ENCODE measurements at places on chromosomes 16 and 17.

DNA sequence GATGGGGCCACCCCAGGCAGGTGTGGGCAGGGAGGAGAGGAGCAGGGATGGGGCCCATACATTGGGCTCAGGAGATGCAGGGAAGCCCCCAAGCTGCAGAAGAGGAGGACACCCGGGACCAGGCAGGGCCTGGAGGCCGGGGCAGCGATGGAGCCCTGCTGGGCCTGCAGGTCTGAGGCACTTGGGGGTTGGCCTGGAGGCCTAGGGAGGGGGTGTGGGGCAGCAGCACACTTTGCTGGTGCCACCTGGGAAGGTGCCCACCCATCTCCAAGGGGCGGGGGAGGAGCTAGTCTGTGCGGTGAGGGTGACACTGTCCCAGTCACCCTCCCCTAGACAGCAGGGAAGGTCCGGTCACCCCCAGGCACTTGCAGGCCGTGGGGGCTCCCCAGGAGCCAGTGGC, 6.4 kb upstream of the CCDC57 start:
- DNase-seq = no peak

DNA sequence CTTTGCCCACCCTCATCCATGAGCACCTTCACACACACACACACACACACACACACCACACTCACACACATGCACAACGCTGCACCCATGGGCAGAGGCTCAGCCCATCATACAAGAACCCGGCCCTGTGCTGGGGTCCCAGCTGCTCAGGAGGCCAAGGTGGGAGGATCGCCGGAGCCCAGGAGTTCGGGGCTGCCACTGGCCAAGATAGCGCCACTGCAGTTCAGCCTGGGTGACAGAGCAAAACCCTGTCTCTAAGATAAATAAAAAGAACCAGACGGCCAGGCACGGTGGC, 3.4 kb upstream of the FSCN2 start:
- DNase-seq = no peak

DNA sequence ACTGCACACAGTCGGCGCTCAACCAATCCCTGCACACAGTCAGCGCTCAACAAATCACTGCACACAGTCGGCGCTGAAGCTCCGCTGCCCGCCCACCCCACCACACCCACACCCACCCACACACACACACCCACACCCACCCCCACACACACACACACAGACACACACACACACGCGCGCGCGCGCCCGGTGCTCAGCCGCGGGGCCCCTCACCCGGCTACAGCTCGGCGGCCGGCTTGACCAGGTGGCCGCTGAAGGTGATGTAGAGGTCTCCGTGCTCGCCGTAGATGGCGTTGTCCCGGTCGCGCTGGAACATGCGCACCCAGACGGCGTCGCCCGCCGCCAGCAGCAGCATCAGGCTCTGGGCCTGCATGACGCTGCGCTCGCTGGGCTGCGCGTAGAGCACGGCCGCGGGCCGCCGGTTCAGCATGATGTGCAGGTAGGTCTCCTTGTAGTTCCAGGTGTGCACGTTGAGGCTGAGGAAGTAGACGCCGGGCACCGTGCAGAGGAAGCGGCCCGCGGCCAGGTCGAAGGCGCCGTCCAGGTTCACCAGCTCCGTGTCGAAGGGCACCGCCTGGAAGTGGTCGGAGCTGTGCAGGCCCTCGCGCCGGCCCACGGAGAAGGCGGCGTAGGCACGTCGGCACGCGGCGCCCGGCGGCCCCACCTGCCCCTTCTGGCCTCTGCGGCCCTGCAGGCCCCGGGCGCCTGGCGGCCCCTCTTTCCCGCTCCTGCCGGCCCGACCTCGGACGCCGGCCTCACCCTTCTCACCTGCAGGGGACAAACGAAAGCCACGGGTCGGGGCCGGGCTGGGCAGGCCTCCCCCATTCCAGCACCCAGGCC, 2.5 kb downstream of the C1QTNF8 start:
- DNase-seq = no peak

- no peak for DNase-seq
Measured at GRCh38 chr16:67528222-67528869, at the start of gene RIPOR1. RIPOR1 (plus strand) TSS chr16:67528829; CDS start chr16:67538447, 9,618 bp downstream.

GRCh38 chr16:4795181-4795827, at the start of gene SMIM22:
SMIM22 (plus strand) TSS chr16:4795369; CDS start chr16:4795735, 366 bp downstream.
- DNase-seq = no peak

- DNase-seq = no peak
Measured at GRCh38 chr17:64750891-64751677, 89.0 kb upstream of the SMURF2 start.

GRCh38 chr17:51613255-51613654, 352.9 kb downstream of the UTP18 start:
- DNase-seq = no peak

- DNase-seq = no peak
Measured at GRCh38 chr17:69948406-69948805, 126.6 kb upstream of the KCNJ16 start.

GRCh38 chr17:2777242-2777867, 18.9 kb upstream of the RAP1GAP2 start:
- no peak for DNase-seq

GRCh38 chr17:57461082-57461481, 204.8 kb downstream of the MSI2 start:
- DNase-seq = no peak

DNA sequence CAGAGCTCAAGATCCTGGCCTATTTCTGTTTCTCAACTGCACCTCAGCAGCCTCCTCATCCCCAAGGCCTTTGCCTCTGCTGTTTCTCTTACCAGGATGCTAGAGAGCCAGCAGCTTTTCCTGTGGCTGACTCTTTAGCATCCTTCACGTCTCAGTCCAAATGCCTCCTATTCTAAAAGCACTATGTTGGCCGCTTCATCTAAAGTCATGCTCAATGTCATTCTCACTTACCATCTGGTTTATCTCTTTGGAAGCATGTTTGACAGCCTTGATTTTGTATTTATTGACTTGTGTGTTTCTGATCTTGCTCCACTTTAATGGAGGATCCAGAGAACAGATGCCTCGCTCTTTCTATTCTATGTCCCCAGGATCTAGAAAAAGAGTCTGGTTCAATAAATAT, 351.8 kb upstream of the CDH11 start:
- no peak for DNase-seq

GRCh38 chr17:77733576-77734296, 224.8 kb upstream of the TNRC6C start:
- no peak for DNase-seq

GRCh38 chr16:87849419-87850008, 19.8 kb downstream of the SLC7A5 start:
- DNase-seq = no peak

GRCh38 chr16:84091460-84091859, 25.3 kb downstream of the MBTPS1 start:
- no peak for DNase-seq

- DNase-seq = no peak
Measured at GRCh38 chr17:78598013-78598471, 20.8 kb upstream of the DNAH17 start.

GRCh38 chr16:67464565-67464964, 16.4 kb downstream of the ATP6V0D1 start:
- no peak for DNase-seq

GRCh38 chr16:78199325-78200022, 100.0 kb downstream of the WWOX start:
- DNase-seq = no peak

GRCh38 chr16:74026373-74027281, 270.0 kb upstream of the PSMD7 start:
- DNase-seq = no peak

DNA sequence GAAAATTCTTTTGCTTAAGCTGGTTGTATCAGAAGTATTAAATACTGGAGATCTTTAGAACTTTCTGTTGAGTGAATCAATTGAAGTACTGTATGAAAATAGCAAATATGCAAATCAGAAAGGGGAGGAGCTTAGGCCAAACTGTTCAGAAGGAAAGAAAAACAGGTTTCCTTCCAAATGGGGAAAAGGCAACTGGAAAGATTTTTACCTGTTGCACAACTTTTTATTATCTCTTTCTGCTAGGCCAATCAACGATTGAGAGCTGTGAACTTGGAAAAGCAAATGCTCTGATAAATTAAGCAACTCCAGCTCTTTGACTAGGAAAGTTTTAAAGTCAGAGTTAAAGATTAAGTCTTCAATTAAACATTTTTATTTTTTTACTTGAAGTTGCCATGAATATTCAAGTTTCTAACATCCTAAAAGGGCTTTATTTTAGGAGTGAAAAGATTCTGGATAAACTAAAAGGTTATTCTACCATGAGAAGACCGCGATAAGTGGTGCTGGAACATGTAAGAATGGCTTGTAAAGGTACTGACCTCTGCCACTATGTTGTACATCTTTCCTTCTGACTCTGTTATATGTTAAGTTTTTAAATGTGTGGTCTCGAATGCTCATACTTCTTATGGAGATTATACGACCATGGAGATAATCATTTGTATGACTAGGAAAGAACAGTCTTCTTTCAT, 16.5 kb downstream of the DCUN1D3 start:
- DNase-seq = no peak

GRCh38 chr17:77083531-77083930, 57.2 kb upstream of the SEC14L1 start:
- DNase-seq = no peak

DNA sequence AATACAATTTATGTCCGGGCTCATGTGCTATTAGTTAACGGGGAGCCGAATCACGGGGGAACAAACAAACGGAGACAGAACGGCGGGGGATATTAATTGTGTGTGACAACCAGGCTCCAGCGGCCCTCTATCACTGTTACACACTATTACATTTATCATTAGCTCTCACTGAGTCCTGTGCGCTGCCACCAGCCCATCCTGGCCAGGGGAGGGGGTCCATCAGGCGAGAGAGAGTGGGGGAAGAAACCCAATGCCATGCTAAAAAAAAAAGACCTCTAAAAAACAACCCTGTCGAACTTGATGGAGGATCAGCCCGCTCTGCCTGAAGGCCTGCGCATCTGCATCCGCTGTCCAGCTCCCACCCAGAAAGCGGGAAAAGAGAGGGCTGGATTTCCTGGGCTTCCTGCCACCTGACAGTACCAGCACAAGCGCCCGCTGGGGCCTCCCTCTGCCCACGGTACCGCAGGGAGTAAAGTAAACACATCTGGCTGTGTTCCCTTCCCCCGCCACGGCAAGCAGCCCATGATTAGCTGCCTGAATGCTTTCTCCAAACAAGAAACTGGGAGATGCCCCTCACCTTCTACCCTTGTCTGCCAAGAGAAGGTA, 41.7 kb downstream of the PIPOX start:
- DNase-seq = no peak

DNA sequence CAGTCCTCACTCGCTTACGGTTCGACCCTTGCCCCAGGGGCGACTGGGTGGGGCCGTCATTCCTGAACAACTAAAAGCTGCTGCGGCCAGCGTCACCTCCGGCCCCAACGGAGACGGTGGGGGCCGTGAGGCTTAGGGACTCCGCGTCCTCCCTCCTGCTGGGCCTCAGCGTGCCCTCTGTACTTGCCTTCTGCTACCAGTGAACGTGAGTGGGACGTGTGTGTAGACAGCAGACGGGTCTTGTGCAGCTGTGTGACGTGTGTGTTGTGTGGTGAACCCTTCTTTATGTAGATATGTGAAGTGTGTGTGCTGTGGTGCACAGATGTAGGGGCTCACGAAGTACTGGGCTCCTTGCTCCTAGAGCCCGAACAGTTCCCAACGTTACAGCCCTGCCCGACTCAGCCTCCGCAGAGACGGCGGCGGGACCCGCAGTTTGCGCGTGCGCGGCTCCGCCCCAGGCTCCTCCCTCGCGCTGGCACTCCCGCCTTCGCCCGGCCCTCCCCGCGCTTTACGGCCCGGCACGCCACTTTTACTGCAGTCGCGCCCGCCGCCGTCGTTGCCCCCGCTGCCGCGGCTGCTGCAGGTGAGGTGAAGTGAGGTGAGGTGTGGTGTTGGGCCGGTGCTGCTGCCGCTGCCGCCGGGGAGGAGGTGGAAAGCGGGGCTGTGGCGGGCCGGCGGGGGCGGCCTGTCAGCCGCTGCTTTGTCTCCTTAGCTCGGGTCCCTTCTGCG, at the start of gene PHAF1:
Gene PHAF1 (plus strand): TSS at position 535 of the 729 bp plus-strand sequence. CDS start 235 bp downstream, outside the sequence.
- peak; percentile 93 for DNase-seq

DNA sequence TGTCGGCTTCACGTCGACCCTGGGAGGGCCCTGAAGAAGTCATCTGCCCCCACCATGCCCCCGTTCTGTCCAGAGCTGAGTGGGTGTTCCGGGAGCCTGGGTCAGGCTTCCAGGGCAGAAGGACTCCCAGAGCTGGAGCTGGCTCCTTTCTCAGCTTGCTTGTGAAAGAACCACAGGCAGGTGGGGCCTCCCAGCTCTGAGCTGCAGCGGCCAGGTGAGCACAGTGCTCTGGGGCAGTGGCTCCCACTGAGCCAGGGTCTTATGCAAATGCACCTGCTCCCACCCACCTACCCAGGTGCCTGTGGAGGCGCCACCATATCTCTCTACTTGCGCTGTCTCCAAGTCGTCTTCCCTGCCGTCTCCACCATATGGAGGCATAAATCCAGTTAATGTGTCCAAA, 140.0 kb upstream of the RPL38 start:
- DNase-seq = no peak

DNA sequence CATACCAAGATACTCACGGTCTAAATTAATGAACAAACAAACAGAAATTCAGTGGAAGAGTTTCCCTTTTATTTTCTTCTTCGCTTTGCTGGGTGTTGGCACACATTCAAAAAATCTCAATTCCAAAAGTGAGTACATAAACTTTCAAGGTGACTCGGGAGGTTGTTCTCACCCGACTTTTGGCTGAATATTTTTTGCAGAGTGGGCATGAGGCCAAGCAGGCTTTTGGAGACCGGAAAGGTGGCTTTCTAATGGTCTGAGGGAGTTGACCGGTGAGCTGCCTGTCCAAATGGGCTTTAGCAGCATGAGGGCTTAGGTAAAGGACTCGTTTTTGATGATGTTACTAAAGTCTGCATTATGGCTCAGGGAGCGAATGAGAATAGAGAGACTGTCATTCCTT, 318.7 kb downstream of the CPPED1 start:
- no peak for DNase-seq

- DNase-seq = no peak
Measured at GRCh38 chr16:11320170-11320569, 25.1 kb upstream of the RMI2 start.

DNA sequence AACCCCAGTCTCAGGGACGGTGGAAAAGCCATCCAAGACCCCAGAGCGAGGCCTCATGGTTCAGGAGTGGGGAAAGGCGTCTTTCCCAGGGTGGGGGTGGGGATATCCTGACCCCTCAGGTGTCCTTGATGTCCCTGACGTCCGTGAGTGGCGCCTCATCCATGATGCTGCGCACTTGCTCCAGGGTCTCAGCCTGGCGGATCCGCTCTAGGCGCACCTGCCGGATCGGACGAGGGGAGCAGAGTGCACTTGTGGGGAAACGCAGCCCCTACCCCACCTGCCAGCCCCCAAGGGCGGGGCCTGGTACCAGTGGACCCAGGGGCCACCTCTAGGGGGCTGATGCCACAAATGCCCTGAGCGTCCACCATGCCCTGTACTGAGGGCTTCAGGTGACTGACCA, 20.2 kb downstream of the RABEP2 start:
- DNase-seq = no peak

DNA sequence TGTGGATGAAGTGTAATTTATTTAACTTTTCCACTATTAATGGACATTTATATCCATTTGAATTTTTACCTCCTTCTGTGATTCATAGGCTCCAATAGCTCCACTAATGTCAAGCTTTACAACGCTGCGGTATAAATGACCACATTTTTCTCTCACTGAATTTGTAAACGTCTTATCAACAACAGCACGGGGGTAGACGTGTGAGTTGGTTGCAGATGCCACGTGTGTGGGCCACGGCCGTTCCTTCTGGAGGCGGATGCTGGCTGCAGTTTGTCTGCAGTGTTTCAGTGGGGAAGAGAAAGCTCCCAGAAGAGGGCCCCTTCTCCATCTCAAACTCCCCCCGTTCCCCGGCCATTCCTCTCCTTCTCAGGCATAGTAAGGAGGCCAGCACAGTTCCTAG, 68.2 kb upstream of the XYLT1 start:
- DNase-seq = no peak

All from stimulated activated CD8-positive, alpha-beta memory T cell treated with anti-CD3 and anti-CD28 coated beads, Interleukin-4, amount 100 ng/mL, for 1 hour (primary cell).